T-cell (primary cell): ENCODE measurements at places on chromosomes 5 and 9.

DNA sequence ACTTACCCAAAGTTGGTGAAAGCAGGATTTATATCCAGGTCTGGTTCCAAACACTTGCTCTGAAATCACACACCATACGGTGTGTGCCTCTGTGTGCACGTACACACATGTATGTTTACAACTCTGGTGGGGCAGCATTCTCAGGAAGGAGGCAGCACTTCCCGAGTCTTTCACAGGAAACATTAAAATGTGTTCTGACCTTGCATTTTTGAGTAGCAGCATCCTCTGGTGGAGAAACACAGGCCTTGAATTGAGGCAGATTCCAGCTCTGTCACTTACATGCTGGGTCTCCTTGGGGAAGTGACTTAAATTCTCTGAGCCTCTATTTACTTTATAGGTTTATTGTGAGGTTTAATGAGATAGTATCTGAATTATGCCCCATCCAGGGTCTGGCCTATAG, 126.4 kb downstream of the RGS3 start:
- DNase-seq: no peak

- DNase-seq: no peak
These were observed 7.6 kb upstream of the CAMSAP1 start for GRCh38 chr9:135914921-135915320.

DNA sequence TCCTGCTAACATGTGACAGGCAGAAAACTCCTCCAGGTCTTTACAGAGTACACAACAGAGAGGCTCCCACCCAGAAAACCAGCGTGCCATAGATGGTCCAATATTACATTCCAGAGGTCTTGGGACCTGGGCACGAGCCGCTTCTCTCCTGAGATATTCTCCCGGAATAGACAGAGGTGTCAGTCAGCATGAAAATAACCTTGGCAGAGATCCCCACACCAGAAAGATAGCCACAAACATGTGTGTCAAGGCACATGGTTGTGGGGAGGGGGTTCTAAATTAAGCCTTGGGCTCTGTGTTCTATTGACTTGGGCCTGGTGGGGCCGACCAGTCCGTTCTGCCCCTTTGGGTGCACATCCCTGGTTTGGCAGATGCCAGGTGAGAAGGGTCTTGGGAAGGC, 78.4 kb downstream of the BOD1 start:
- DNase-seq: no peak

GRCh38 chr5:45521067-45521466, 175.1 kb downstream of the HCN1 start:
- DNase-seq: no peak

- no peak for DNase-seq
These were observed 245.8 kb upstream of the MAP3K1 start for GRCh38 chr5:56569566-56569965.

- no peak for DNase-seq
These were observed 7.1 kb upstream of the AGPAT2 start for GRCh38 chr9:136694163-136694871.

GRCh38 chr9:70601000-70601951, 186.8 kb upstream of the KLF9 start:
- DNase-seq: no peak

GRCh38 chr5:1004461-1005248, 3.9 kb upstream of the NKD2 start:
- peak; percentile 70 for DNase-seq

GRCh38 chr9:130409246-130409645, 35.5 kb upstream of the ASS1 start:
- no peak for DNase-seq

DNA sequence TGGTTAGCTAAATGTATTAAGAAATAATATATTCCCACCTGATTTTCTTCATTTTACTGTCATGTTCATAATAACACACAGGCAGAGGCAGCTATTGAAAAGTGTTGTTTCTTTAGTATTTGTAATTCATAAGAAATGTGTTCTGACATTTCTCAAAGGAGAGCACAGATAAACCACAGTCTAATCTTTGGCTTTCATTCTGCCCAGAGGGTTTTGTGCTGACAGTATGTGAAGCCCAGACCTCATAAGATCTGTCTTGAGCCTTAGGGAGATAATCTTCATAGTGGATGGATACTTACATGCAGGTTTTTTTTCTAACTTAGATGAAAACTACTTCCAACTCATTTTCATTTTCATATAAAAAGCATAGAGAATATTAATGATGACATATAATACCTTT, 206.1 kb downstream of the CHSY3 start:
- DNase-seq: no peak

DNA sequence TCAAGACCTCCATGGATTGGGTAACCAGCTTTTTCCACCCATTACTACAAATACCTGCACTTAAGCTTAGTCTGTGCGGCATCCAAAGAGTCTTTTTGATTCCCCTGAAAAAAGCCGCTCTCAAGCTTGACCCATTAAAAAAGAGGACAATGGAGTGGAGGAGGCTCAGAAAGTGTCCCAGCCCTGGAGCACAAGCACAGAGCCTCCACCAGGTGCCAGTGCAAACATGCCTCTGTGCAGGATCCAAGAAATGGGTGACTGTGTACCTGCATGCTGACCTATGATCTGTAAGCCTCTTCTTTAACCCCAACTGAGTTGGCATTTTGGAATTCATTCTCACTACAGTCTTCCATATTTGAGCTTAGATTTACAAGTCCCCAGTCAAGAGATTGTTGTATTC, 168.3 kb upstream of the TLE4 start:
- DNase-seq: no peak

DNA sequence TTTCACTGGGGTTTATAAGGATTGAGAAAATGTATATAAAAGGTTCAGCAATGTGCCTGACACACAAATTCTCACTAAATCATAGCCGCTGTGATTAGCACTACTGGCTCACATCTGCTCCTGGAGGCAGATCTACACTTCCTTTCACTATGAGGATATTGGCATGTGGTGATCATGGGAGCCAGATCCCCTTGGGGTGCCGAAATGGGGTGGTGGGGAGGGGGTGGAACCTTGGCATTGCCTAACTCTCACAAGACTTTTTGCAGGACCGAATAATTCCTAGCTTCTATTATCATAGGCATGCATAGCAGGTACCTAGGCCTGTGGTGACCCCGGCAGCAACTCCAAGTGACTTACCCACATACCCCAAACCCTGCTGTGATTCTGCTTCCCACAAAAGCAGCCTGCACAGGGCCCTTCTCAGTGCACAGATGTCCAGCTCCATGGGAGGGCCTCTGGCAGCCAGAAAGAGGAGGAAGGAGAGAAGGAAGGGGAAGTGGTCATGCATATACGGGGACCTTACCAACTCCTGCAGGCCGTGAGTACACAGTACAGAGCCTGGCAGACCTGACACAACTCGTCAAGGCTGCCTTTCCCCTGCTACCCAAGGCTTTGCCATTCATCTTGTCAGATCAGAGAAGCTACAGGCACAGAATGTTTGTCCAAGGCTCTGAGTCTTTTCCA, 61.3 kb upstream of the IQGAP2 start:
- no peak for DNase-seq

GRCh38 chr5:164298165-164298564, 792.7 kb downstream of the MAT2B start:
- no peak for DNase-seq

- no peak for DNase-seq
These were observed 280.0 kb downstream of the DENND1A start for GRCh38 chr9:123649909-123650308.

GRCh38 chr5:143882520-143882919, 70.6 kb downstream of the HMHB1 start:
- no peak for DNase-seq

GRCh38 chr5:113022661-113023060, 46.1 kb downstream of the DCP2 start:
- no peak for DNase-seq

DNA sequence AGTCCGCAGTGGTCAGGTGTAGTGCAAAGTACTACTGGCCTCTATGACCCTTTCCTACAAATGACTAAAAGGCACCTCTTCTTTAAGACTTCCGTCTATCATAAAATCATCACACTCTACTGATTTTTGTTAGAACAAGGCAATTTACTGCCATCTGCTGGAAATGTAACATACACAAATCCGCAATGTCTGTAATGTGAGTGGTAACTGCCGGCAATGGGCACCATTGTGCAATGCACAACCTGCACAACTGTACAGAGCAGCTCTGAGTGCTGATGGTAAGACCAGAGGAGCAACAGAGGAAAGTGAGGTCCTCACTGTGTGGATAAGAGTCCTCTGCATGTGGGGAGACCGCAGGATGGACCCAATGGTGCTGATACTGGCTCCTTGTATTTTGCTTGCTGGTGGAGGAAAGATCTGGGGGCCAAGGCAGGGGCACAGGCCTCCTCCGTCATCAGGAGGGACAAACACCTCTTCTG, 103.7 kb downstream of the ATPSCKMT start:
- no peak for DNase-seq

GRCh38 chr5:87210743-87211142, 56.9 kb upstream of the RASA1 start:
- DNase-seq: no peak

GRCh38 chr9:3689555-3689954, 163.8 kb upstream of the RFX3 start:
- DNase-seq: no peak

DNA sequence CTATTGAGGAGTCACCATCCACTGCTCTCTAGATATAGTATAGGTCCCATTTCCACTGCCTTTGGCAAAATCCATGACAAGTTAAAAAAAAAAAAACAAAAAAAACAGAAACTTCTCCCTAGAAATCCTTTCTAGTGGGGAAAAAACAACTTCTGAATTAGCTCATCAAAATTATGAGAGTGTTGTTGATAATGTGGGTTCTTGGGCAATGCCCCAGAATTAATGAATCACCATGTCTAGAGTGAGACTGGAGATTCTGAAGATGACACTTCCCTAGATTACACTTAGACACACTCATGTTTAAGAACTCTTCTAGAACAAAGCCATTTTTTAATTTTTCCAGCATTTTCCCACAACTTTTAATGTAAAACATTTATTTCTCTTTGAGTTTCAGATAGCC, 728.0 kb upstream of the C9orf72 start:
- no peak for DNase-seq

DNA sequence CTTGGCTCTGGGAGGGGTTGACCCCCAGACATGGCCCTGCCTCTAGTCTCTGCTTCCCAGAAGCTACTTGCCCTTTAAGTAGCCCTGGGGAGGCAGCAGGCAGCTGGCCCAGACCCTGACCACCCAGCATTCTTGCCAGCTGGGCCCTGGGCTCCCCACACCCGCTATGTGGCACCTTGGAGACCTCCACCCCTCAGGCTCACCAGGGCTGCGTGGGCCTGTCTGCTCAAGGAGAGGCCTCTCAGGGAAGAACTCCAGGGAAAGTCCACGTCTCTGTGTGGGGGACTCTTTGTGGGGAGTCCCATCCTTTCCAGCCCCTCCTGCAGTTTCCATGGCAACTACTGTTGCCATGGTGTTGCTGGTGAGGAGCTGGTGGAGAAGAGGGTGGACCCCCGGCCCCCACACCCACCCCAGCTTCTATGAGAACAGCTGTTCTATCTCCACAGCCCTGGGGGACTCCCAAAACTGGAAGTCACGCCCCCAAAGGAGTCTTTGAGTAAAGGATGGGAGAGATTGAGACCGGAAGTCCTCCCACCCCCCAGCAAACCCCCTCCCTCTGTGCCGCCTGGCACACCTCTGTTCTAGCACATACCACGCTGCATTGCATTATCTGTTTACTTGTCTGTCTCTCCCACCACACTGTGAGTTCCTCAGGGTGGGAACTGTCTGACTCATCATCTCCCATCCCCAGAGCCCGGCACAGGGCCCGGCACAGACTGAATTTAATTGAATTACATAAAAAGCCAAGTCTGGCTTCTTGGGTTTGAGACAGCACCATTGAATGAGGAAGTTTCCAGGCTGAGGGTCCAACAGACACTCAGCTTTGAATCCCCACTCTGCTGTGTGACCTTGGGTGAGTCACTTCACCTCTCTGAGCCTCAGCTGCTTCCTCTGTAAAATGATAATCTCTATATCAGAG, 12.6 kb downstream of the DNM1 start:
- no peak for DNase-seq

- DNase-seq: no peak
These were observed 220.0 kb downstream of the SLC12A2 start for GRCh38 chr5:128303593-128303992.

DNA sequence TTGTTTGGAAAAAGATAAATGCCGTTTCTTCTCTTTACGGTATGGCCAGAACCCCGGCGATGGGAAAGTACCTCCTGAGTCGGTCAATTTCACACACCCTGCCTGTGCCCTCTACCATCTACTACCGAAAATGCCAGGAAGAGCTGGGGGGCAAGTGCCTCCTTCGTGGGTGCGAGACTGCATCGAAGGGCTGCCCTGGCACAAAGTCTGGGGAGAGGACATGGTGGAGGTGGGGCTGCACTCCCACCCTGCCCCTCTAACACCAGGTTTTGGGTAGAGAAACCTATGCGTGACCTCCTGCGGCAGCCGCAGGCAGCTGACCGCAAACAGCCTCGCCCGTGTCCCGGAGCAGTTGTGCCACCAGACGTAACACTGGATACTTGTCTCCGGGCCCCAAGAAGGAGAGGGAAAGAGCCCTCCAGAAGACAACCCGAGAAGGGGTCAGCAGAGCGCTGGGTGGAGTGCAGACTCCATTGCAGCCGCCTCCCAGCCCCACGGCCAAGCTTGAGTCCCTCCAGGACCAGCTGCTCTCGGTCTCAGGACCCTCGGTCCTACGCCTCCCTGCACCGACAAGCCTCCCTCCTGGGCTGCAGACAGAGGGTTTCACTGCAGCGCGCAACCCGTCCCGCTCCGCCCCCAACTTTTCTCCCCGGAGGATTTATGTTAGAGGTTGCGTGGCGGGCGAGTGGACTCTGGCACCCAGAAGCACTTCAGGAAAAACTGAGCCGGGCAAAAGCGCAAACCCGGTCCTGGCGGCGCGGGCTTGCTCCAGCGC, 823 bp upstream of the PRDM6 start:
- DNase-seq: no peak

DNA sequence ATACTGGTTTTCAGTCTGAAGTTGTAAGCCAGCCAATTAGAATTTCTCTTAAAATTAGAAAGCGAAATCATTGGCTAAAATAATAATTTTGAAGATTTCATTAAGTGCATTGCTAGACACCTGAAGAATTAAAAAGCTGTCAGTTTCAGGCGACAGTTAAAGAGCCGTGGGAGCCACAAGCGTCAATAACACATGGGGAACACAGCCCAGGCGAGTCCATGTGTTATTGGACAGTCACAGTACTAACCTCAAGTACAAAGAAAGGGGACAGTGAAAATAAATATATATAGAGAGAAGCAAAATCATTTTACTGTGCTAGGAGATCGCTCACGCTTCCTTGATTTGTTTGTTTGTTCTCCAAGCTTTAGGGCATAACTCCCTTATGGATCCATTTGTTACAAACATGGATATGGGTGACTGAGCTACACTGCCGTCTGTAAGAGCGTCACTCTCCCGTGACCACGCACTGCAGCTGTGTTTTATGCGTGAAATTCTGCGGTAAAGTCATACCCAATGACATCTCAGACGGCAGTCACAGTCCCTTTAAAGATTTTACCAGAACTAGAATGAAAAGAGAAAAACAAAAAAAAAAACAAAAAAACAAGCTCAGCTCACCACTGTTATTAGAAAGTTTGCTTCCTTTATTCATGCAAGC, 83.2 kb downstream of the USP20 start:
- DNase-seq: no peak

DNA sequence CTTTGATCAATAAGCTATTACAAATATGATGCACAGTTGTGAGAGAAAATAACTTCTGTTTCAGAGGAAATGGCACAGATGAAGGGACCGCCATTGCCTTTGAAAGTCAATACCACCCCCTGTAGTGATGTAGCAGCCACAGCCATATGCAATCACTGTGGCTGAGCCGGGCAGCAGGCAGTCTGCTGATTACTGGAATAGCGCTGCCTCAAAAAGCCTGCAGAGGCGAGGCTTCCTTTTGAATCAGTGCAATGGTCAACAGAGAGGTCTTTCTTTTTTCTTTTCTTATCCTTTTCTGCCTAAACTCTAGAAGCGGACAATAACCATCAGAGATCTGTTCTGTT, 265.1 kb upstream of the TAS2R1 start:
- no peak for DNase-seq
